IMR-90 (cell line): ENCODE measurements at places on chromosomes 5 and 9. TPM values are rescaled to one million over a fixed set of nuclear protein-coding genes. Genes with fewer than 3 reads are reported as not detected.

ELOVL7 gene
- 0.18 TPM in 1 of 2 replicates, not detected in the other for total RNA-seq

DNA sequence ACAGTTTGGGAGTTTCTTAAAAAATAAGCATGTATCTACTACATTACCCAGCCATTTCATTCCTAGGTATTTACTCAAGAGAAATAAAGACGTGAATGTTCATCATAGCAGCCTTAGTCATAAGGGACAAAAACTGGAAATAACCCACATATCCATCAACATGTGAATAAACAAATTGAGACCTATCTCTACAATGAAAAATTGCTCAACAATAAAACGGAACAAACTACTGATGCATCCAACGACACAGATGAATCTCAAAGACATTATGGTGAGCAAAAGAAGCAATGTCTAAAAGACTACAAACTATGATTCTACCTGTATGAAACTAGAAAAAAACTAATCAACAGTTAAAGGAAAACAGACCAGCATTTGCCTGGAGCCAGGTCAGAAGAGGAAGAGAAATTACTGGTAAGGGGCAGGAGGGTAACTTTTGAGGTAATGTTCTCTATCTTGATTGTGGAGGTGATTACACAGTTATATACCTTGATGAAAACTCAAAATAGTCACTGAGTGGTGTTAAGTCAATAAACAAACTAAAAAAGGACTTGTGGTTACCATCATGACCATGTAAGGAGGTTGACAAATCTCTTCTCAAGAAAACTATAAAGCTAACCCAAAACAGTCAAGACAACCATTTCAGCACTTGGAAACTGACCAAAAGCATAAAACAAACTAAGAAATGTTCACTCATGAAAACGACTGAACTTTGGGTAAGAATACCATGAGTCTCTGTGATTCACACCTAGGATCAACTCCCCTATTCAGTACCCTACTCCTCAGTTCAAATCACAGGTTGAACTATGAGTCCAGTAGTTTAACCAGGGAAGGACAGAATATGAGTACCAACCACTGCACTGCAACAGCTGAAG lies 10.4 kb downstream of the UIMC1 start:
- H3K27ac ChIP-seq, result no peak overlapping the region
- no peak overlapping the region for H3K4me3 ChIP-seq
- DNase-seq, result peak; percentile 79
- no peaks in the 10 kb centered on the region for H3K27me3 ChIP-seq

DNAI1 gene
- total RNA-seq, result not detected in 2 replicates

OLFML2A gene
- 1.4 and 2.0 TPM in 2 replicates for total RNA-seq

- no peak overlapping the region for H3K27ac ChIP-seq
- H3K4me3 ChIP-seq, result no peak overlapping the region
- H3K36me3 ChIP-seq, result no peaks in the 10 kb centered on the region
- peak; percentile 68 for DNase-seq
- H3K27me3 ChIP-seq, result no peaks in the 10 kb centered on the region
Measured at GRCh38 chr5:163880302-163880701, 374.9 kb downstream of the MAT2B start.

- no peak overlapping the region for H3K27ac ChIP-seq
- H3K4me3 ChIP-seq, result no peak overlapping the region
- DNase-seq, result no peak
- H3K4me1 ChIP-seq, result no peaks in the 10 kb centered on the region
- no peaks in the 10 kb centered on the region for H3K36me3 ChIP-seq
- H3K27me3 ChIP-seq, result no peaks in the 10 kb centered on the region; the same call in 1 of the 2 replicates
Measured at GRCh38 chr9:134509281-134509680, 132.3 kb upstream of the COL5A1 start.

ADAMTS6 gene
- total RNA-seq, result 160 and 173 TPM in 2 replicates

DNA sequence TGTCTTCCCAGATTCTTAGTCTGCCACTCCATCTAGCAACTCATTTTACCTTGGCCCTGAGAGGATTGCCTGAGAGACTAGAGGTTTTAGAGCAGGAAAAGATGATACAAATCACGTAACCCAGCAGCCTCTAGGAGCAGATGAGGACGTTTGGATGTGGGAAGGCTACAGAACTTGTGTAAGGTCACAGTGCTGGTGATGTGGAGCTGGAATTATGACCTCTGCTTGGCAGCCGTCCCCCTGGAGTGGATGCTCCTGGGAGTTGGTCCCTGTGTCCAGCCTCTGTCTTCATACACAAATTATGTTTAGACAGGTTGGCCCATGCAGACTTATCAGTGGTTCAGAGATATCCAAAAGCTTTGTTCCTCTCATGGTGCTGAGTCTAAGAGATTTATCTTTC lies 499.0 kb downstream of the EBF1 start:
- no peak overlapping the region for H3K4me3 ChIP-seq
- H3K36me3 ChIP-seq, result no peaks in the 10 kb centered on the region
- H3K27me3 ChIP-seq, result no peaks in the 10 kb centered on the region
- H3K4me1 ChIP-seq, result no peaks in the 10 kb centered on the region
- no peak for DNase-seq

DNA sequence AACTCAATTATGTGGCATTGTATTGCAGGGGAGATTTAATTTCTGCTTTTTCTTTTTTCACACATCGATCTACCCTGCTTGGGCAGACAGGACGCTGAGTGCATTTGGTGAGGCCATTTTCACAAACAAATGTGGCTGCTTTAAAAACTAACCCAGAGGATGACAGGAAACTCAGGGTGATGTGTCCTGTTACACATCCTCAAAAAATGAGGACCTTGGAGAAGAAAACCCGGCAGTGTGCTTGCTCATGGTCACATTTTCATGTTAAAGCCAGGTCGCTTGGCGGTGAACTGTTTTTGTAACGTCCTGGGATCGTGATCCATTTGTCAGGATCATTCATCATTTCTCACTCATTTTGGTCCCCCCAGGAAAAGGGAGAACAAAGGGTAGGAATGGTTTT lies 478.3 kb upstream of the ADAMTS16 start:
- H3K27ac ChIP-seq, result no peak overlapping the region
- no peak overlapping the region for H3K4me3 ChIP-seq
- no peaks in the 10 kb centered on the region for H3K36me3 ChIP-seq
- DNase-seq, result no peak
